ENCODE measurements at places on chromosomes 16 and 17.

DNA sequence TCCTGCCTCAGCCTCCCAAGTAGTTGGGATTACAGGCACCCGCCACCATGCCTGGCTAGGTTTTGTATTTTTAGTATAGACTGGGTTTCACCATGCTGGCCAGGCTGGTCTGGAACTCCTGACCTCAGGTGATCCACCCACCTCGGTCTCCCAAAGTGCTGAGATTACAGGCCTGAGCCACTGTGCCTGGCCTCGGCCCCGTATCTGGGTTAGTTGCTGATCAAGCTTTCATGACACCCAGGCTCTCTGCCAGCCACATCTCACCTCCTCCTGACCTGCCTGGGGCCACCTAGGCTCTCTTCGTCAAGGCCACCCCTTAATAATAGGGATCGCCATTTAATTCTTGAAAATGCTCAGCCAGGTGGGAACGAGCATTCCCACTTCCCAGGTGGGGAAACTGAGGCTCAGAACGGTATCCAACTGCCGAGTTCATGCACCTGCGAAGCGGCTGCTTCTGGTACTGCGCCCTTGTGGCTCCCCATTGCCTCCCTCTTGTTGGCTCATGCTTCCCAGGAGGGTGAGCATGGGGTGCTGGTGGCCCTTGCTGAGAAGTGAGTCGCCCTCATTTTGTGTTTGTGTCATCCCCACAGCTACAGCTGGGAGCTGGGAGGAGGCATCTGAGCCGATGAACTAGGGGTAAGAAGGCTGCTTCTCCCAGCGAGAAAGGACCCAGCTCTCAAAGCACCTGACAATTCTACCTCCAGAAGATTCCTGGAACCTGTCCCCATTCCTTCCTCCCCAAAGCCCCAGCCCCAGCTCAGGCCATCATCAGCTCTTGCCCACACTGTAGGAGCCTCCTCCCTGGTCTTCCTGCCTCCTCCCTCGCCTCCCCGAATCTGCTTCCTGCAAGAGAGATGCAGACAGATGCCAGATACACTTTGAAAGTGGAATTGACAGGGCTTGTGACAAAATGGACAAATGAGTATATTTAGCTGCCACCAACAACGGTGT lies 17.3 kb upstream of the SNN start:
- DNase-seq = no peak

DNA sequence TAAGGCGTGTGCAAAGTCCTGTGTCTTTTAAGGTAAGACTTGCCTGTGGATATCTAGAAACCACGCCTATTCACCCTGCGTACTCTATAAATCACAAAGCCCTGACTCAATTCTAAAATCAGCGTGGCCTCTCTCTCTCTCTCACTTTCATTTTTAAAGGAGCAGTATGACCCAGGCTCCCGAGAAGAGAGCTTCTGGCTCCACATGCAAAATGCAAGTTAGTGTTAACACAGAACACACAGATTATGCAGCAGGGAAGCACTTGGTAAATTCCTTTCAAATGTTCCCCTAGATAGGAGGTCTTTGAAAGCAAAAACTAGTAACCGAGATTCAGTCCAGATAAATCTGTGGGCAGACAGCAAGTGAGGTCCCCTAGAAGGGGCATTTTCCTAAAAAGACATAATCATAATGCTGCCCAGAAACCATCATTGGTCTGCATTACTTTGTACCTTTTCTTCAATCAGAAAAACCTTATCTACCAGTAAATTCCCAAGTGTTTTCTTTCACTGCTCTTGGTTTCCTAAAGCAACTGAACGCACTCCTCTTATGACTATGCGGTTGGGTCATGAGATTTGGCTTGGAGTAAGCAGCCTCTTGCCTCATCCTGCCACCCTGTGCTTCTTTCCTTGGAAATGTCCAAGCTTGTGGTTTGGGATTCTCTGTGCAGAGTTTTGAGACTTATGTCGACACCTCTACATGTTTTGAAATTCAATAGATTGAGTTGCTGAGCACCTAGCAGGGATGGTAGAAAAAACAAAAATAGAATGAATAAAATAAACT lies 31.7 kb upstream of the KCNJ2 start:
- DNase-seq = no peak

DNA sequence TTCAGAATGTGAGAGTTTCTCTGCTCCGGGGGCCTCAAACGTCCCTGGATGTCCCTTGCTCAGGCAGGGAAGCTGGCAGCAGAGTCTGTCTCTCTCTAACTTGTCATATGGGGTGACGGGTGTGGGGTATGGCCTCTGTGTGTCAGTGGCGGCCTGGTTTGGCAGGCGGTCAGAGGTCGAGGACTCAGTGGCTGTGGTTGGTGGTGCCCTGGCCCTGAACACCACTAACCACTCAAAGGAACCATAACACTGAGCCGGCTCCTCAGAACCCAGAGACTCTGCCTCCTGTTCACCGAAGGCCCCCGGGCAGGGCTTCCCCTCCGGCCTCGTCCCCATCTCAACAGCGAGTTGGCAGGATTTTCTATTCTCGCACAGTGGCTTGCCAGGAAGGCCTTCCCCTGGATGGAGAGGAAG lies 677 bp downstream of the P2RX1 start:
- DNase-seq = no peak

DNA sequence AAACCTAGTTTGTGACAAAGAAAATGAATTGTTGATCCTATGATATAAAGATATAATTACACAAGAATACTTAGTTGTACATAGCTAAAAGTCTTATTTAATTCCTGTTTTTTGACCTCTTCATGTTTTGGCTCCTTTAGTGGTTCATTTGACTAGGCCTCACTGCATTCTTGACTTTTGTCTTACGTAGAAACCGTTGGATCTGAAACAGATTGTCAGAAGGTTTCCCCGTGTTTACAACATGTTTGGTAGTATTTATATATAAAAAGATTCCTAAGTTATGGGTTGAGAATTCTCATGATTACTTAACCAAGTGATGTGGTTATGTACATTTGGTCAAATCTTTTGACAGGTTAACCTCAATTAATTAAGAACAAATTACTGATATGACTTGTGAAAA lies 162.8 kb downstream of the BCAS3 start:
- DNase-seq = no peak

- DNase-seq = no peak
These were observed 11.1 kb downstream of the BAHCC1 start for GRCh38 chr17:81406117-81406953.

GRCh38 chr16:55948230-55948629 lies 73.1 kb upstream of the CES5A start:
- no peak for DNase-seq

GRCh38 chr16:3541527-3542155 lies 35.6 kb downstream of the NLRC3 start:
- DNase-seq = no peak

- DNase-seq = no peak
These were observed 14.0 kb upstream of the C16orf78 start for GRCh38 chr16:49359591-49359990.

GRCh38 chr17:40355123-40355803 lies 9.3 kb downstream of the GJD3 start:
- peak; percentile 59 for DNase-seq

DNA sequence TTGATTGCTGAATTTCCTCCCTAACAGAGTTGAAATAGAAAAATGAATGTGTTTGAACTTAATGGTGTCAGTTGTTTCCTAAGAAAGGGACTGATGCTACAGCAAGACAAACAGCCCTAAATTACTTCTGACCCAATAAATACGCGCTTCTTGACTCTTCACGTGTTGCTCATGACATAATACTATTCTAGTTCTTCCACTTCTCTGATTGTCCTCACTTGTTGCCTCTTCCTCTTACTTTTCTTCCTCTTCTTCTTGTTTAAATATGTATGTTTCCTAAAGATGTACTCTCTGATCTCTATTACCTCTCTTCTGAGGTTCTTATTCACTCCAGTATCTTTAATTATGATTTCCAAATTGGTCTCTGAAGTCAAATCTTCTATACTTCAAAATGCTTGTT lies 32.4 kb downstream of the RNF43 start:
- DNase-seq = no peak

DNA sequence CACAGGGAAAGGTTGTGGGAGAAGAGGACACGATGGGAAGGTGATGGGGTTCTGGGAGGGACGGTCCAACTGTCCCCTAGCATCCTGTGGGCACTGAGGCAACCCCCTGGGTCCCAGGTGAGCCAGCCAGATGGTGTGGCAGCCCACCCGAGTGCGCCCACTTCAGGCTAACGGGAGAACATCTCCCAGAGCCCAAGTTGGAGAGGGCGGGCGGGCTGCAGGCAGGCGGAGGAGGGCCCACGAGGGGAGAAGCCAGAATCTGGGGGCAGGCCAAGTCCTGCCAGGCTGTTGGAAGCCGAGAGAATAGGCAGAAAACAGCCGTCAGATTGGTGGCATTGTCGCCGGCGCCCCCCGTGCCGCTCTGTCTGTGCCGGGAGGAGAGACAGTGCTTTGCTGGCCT lies 13.8 kb upstream of the ABCC3 start:
- no peak for DNase-seq

DNA sequence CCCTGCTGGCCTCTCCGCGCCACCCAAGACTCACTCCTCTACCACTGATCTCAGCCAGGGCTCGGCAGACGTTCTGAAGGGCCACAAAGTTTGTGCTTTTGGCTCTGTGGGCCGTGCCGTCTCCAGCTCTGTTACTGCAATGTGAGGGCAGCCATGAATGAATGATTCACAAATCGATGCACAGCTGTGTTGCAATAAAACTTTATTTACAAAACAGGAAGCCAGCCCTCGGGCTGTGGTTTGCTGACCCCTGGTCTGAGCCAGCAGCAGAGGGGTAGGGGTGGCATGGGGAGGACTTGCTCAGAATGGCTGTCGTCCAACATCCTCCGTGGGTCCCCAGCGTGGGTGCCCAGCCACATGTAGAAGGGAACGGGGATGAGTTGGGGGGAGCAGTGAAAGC lies 63.0 kb upstream of the PVALEF start:
- no peak for DNase-seq

GRCh38 chr17:58640202-58640601 lies 51.6 kb downstream of the TEX14 start:
- DNase-seq = no peak

DNA sequence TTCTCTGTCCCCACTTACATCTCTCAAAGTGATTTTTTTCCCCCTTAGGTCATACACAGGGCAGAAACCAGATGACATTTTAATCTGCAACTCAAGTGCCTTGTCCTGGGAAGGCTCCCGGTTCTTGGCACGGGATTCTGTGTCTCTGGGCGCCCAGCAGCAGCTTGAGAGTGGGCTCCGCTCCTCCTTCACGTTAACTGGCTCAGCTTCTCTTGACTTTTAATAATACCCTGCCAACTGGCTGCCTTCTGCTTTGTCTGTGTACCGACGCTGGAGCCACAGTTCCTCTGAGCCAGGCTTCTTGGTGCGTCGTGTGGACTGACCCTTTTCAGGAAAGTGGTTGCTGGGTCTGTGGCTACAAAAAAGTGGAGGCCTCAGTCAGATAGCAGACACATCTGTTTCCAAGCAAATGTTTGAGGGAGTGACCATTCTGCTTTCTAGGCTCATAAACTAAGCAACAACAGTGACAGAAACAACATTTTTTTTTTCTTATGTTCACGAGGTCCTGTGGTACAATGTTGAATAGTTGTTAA lies 64.9 kb downstream of the IRF8 start:
- no peak for DNase-seq

DNA sequence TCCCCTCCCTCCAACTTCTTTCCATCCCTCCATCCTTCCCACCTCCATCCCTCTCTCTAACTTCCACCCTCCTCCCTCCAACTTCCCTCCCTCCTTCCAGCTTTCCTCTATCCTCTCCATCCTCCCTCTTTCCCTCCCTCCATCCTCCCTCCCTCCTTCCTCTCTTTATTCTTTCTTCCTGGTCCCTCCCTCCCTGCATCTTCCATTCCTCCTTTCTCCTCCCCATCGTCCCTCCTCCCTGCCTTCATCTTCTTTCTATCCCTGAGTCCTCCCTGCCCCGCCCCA lies 11.8 kb downstream of the CACNG4 start:
- no peak for DNase-seq

DNA sequence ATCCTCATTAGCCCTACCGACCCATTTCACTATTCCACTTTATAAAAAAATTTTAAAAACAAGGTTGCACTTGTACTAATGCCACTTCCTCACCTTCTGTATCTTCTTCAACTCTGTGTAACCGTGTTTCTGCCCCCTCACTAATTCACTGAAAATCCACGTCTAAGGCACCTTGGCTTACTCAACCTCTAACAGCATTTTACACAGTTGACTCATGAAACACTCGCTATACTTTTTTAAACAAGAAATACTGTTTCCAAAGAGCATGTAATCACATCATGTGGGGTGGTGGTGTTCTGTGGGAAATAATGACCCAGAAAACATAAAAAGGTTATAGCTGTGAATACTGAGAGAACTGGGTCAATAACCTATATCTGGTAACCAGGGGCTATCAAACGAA lies 79.9 kb downstream of the NCOR1 start:
- DNase-seq = no peak

DNA sequence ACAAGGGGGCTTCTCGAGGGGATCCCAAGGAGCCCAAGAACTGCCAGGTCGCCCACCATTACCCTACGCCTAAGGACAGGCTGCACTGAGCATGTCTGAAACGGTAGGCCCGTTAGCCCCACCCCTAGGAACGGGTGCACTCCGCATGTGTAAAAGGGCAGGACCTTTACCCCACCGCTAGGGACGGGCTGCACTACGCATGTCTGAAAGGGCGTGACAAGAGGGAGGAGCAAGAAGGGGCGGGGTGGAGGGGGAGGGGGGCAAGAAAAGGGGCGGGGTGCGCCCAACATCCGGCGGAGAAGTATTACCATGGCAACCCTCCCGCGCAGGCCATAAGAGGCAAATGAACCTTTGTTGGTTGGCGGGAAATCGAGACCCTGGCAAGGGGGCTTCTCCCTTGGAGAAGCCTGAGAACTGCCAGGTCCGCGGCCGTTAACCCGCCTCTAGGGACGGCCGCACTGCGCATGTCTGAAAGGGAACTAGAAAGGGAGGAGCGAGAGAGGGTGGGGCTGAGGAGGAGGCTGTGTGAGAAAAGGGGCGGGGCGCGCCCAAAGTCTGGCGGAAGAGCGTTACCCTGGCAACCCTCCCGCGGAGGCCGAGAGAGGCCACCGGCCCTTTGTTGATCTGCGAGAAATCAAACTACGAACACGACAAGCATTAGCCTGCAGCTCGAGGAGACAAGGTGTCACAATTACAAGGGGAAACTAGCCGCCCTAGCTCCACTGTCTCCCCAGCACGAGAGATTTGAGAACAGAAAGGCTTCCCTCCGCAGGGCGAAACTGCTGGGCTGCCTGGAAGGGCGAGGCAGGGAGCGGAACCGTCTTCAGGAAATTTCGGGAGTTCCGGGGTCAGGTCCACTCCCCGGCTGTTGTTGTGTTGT lies 2046.8 kb downstream of the TP53TG3F start:
- DNase-seq = no peak

GRCh38 chr17:30520436-30520835 lies 43.2 kb downstream of the GOSR1 start:
- no peak for DNase-seq

All from stimulated activated naive CD4-positive, alpha-beta T cell treated with Interleukin-2 at 50 U/mL for 16 hours (primary cell).